ENCODE measurements at places on chromosomes 2 and 18. TPM values are rescaled to one million over a fixed set of nuclear protein-coding genes. Genes with fewer than 3 reads are reported as not detected.

GRCh38 chr18:6505498-6505875 is 90.8 kb upstream of the L3MBTL4 start:
- H3K27me3 ChIP-seq, result no peaks in the 10 kb centered on the region
- H3K27ac ChIP-seq, result no peak overlapping the region
- no peak for DNase-seq
- no peak overlapping the region for H3K4me3 ChIP-seq
- H3K4me1 ChIP-seq, result no peaks in the 10 kb centered on the region

DNA sequence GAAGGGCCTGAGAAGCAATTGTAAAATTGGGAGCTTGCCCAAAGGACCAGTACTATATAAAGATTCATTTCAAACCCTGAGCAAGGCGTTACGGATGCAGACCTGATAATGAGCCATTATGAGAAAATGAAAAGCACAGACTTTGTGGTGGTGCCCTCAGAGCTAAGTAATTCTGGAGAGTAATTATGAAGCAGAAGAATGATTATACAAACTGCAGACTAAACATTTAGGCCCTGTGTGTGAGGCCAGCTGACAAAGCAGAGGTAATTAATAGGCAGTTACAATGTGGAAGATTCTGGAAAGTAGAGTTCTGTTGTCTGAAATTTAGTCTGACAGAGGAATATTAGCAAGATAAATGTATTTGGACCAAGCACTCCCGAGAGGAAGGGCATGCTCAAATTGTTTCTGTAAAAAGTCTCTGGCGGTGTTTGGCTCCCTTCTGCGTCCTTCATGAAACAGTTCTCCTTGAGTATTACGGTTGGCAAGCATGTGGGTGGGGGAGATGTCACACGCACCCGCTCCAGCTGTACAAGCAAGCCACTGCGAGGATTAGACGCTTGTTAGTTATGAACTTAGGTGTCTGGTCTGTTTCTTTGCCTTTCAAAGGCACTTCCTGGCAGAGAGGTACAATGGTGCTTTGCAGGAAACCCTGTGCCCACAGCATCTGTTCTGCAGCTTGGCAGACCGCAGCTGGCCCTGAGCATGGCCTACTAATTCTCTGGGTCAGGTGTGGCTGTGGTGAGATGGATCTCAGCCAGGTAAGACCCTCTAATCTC is 45.5 kb downstream of the CDC42EP3 start:
- no peak overlapping the region for H3K4me3 ChIP-seq
- H3K36me3 ChIP-seq, result peaks cover 3% of the 10 kb centered on the region
- DNase-seq, result peak; percentile 65
- peak overlapping the region; percentile 90 for H3K27ac ChIP-seq
- H3K27me3 ChIP-seq, result no peaks in the 10 kb centered on the region

- no peaks in the 10 kb centered on the region for H3K4me1 ChIP-seq
- no peak overlapping the region for H3K4me3 ChIP-seq
- no peak overlapping the region for H3K27ac ChIP-seq
Measured at GRCh38 chr2:2564300-2565078, 233.4 kb upstream of the MYT1L start.

DNA sequence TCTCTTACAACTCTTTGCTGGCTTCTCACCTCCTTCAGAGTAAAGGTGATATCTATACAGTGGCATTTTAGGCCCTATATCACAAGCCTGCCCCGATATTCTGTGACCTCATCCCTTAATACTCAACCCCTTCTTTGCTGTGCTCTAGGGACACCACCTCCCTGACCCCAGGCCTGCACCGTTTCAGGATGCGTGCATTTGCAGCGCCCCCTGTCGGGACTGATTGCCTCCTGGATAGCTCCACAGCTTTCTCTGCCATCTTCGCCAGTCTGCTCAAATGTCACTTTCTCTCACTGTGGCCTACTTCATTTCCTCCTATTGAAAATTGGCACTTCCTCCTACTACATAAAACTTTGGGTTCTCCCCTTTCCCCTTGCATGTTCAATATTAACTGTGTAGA is 289.6 kb downstream of the SOCS6 start:
- DNase-seq, result no peak
- no peak overlapping the region for H3K27ac ChIP-seq
- H3K36me3 ChIP-seq, result no peaks in the 10 kb centered on the region
- no peak overlapping the region for H3K4me3 ChIP-seq
- H3K4me1 ChIP-seq, result no peaks in the 10 kb centered on the region
- H3K27me3 ChIP-seq, result no peaks in the 10 kb centered on the region

GRCh38 chr2:159209341-159210306 is 76.9 kb downstream of the WDSUB1 start:
- H3K27me3 ChIP-seq, result no peaks in the 10 kb centered on the region
- peak; percentile 39 for DNase-seq
- H3K27ac ChIP-seq, result peak overlapping the region; percentile 65
- H3K36me3 ChIP-seq, result no peaks in the 10 kb centered on the region

DNA sequence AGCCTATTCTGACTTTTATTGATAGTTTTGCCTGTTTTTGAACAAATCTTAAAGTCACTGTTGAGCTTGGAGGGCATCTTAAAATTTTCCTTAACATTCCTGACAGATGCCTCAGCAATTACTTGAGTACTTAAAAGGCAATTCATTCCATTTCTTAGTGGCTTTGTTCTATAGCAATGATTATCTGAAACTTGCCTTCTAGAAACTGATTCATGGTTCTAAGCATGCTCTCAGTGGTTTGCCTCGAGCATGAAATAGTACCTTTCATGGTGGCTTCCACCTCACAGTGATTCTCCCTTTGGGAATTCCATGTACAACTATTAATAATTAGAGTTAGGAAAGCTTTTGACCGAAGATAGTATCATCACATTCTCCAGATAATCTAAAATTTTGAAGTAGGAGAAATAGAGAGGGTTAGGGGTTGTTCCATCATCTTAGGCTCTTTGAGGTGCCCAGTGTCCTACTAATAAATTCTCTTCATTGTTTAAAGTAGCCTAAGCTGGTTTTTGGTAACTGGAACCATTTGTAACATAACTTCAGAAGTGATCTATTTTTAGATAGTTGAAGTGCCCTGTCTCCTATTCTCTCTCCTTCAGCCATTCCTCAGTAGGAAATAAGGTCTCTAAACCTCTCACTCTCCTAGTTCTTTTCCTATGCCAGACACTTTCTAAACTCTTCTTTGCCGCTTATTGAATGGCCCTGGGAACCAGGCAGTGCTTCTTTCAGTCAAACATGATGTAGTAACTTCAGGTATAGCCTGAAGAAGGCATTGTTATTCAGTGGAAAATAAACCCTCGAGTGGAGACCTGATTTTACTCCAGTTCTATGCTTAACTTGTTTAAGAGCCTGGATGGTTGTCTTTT is 156.1 kb downstream of the HAUS1 start:
- H3K4me3 ChIP-seq, result no peak overlapping the region
- peaks cover 31% of the 10 kb centered on the region for H3K36me3 ChIP-seq
- H3K27ac ChIP-seq, result no peak overlapping the region
- no peak for DNase-seq

DNA sequence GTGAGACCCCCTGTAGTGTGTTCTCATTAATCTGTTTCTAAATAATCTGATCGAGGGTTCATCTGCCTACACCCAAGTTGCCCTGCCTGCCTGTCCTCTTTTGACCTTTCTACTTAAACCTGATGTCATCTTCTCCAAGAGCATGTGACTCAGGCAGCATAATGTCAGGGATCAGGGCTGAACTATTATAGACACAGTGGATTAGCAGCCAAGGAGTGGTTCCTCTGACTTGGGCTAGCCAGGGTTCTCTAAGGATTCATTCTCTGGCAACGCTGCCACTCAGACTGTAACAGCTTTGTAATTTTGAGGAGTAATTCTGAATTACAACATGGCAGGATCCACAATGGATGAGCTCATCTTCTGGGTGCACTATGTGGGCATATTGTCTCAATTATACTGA is 124.0 kb downstream of the MDH1 start:
- no peaks in the 10 kb centered on the region for H3K36me3 ChIP-seq
- H3K27me3 ChIP-seq, result peaks cover 4% of the 10 kb centered on the region
- no peak for DNase-seq

- DNase-seq, result no peak
- H3K27ac ChIP-seq, result no peak overlapping the region
- no peaks in the 10 kb centered on the region for H3K36me3 ChIP-seq
- H3K4me3 ChIP-seq, result no peak overlapping the region
- no peaks in the 10 kb centered on the region for H3K27me3 ChIP-seq
Measured at GRCh38 chr2:5467178-5467905, 224.8 kb upstream of the SOX11 start.

DNA sequence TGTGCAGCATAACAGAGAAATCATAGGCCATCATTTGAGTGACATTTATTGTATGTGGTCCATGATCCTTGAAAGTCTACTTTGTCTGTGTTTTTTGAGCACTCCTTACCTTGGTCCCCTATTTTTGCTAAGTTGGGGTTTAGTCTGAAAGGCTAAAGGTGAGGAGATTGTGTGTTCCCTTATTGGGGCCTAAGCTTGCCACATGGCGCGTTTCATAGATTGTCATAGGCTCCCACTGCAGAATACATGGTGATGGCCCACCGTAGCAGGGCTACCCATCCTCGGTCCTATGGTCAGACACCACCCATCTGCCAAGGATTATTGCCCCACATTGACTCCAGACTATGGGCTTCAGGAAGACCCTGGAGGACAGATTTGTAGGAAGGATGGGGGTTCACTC is 117.0 kb upstream of the ZSWIM2 start:
- H3K4me1 ChIP-seq, result no peaks in the 10 kb centered on the region
- DNase-seq, result no peak
- no peak overlapping the region for H3K27ac ChIP-seq
- H3K27me3 ChIP-seq, result no peaks in the 10 kb centered on the region
- no peaks in the 10 kb centered on the region for H3K36me3 ChIP-seq

DNA sequence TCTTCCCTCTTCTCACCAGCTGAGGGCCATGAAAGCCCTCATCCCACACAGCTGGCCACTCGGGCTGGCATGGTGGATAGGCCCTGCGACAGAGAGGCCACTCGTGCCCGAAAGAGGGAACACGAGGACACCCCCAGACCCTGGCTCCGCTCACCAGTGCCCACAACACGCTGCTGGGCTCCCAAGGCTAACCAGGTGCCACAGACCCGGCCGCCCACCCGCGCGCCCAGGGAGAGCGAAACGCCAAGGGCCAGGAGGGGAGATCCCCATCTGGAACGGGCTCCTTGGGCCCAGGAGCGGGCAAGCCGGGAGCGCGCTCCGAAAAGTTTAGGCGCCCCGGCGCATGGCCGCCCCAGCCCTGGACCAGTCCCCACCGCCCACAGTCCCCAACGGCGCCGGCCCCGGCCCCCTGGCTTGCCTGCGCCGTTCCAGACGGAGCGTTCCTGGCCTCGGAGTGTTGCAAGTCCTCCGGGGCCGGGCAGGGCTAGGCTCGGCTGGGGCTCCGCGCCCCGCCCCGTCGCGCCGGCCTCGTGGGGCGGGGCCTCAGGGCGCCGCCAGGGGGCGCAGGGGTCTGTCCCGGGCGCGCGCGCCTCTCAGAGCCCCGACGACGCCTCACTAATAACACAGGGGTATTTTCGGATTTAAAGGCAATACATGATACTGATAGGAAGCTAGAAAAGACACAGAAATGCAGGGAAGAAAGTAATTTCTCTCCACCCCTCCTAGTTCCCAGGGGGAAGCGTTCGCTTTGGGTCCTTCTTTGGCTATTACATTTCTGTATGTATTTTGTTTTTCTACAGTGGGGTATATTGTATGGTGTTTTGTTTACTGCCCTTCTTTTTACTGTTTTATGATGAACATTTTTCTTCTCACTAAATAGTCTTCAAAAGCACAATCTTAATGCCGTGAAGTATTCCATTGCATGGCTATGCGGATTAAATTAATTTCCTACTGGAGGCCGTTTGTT is at the start of gene TMBIM1:
TSS of gene TMBIM1 (minus strand) at position 456 of the 967 bp plus-strand sequence. CDS start 10,362 bp downstream, outside the sequence.
- H3K4me3 ChIP-seq, result peak within 1 kb of the TSS; percentile 81
- H3K27me3 ChIP-seq, result no peaks in the 10 kb centered on the region
- peak; percentile 77 for DNase-seq

DNA sequence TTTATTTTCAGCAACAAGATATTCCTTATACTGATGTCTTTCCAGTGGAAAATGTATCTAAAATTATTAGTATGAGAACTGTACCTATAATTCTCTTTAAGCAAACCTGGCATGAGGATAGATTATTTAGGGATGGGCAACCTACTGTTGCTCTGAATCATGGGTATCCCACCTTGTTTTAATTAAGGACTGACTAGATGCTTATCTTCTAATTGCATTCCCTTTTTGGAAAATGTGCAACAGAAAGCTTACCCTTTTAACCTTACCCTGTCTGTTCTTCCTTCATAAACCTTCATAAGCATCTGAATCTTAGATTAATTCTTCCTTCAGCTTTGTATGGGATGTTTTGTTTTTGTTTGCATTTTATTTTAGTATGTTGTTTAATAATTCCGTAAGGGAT is 110.3 kb downstream of the TAF4B start:
- no peaks in the 10 kb centered on the region for H3K27me3 ChIP-seq
- H3K36me3 ChIP-seq, result peaks cover 8% of the 10 kb centered on the region
- H3K4me1 ChIP-seq, result no peaks in the 10 kb centered on the region
- DNase-seq, result no peak

DNA sequence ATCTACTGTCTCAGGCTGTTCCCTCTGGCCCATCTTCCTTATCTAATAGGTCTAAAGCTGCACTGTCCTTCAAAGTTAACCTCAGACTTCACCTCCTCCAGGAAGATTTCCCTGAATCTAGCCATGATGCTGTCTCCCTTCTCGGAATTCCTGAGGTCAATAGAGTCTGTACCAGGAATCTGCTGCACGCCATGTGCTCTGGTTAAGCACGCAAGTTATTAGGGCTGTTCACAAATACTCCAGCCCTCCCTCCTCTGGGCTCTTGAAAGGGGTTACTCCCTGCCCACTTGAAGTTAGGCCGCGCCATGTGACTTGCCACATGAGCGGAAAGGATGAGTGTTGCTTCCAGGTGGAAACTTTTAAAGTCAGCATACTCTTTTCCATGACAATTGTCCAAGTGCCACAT is 43.6 kb downstream of the MCFD2 start:
- DNase-seq, result no peak
- H3K36me3 ChIP-seq, result no peaks in the 10 kb centered on the region
- H3K27ac ChIP-seq, result no peak overlapping the region
- no peaks in the 10 kb centered on the region for H3K4me1 ChIP-seq

DNA sequence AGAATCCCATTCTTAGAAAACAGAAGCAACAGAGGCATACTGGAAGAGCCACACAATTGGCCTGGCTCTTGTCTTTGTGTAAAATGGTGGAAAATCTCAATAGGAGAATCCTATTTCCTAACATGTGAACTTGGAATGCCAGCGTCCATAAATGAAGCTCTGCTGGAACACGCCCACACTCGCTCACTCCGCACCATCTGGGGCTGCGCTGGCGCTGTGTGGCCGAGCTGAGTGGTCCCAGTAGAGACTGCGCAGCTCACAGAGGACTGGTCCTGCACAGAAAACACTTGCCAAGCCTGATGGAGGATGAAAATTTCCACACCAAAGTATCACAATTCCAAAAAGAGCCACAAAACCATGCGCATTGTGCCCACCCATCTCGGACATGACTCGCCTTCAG is 56.2 kb downstream of the PXDN start:
- peaks cover 17% of the 10 kb centered on the region for H3K27me3 ChIP-seq
- no peaks in the 10 kb centered on the region for H3K4me1 ChIP-seq
- H3K4me3 ChIP-seq, result no peak overlapping the region
- H3K36me3 ChIP-seq, result no peaks in the 10 kb centered on the region

Gene ERFE
- not detected for total RNA-seq

Gene TMEM237
- 4.5 TPM for total RNA-seq

Gene RBM44
- 0.98 TPM for total RNA-seq

Gene CDKL4
- total RNA-seq, result 0.66 TPM

Gene VWC2L
- not detected for total RNA-seq

Gene LIMS3
- total RNA-seq, result 1.5 TPM

Data from T-cell (primary cell).